T-helper 2 cell (primary cell): ENCODE measurements at places on chromosomes 6 and 20.

DNA sequence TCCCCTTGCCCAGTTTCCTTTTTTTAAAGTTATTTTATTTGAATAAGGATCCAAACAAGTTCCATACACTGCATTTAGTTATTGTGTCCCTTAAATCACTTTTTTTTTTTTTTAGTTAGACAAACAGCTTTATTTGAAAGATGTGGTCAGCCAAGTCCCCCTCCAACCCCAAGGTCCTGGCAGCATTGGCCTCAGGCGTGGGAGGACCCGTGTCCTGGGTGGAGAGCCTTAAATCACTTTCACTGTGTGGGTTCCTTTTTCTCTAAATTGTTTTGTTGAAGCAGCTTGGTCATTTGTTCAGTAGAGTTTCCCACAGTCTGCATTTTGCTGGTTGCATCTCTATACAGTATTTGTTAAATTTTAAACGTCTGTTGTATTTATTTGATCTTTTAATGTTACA is 5.2 kb upstream of the TBCC start:
- no peak for DNase-seq

- DNase-seq = no peak
These were observed 76.7 kb upstream of the SLC22A16 start for GRCh38 chr6:110552901-110553641.

GRCh38 chr6:5636210-5637030 is 370.3 kb downstream of the NRN1 start:
- DNase-seq = no peak

DNA sequence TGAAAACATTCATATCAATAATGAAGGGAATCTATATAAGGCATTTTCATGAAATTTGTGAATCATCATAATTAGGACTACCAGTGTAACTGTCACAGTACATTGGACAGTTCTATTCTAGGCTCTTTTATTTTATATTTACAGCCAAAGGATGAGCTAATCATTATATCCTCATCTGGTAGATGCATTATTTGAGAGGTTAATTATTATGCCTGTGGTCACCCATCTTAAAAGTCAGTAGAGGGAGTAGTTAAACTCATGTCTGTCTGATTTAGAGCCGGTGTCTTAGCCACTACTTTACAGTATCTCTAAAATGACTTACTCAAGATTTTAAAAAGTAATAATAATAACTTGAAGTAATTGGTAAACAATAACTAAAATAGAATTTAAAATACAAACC is 899.3 kb upstream of the MAP3K7 start:
- DNase-seq = no peak

DNA sequence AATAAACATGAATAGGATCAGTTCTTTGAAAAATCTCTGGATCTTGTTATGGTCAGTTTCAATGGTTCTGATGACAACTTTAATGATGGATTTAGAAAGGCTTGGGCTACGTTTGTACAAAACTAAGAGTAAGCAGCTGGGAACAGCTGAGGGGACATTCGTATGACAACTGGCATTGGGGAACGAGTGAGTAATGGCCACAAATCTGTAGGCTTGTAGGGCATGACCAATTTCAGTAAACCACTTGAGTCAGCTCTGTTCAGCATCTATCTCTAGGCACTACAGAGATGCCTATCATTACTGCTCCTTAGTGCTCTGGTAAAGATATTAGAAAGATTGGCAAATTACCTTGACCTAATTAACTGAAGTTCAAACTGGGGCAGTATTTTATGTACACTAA is 1375.6 kb downstream of the EPHA7 start:
- no peak for DNase-seq

DNA sequence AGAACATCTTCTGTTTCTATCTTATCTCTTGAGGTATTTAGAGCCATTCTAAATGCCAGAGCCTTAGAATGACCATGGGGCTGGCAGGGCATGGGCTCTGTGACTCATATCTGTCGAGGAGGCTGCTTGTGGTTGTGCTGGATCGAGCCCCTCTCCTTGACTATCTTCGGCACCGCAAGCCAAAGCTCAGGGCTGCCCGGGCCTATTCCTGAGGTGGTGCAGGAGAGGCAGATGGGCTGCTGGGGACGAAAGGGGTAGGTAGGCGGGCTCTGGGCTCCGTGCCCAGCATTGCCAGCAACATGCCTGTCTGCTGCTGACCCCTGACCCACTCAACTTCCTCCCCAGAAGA is 89.9 kb downstream of the NOL4L start:
- DNase-seq = no peak

DNA sequence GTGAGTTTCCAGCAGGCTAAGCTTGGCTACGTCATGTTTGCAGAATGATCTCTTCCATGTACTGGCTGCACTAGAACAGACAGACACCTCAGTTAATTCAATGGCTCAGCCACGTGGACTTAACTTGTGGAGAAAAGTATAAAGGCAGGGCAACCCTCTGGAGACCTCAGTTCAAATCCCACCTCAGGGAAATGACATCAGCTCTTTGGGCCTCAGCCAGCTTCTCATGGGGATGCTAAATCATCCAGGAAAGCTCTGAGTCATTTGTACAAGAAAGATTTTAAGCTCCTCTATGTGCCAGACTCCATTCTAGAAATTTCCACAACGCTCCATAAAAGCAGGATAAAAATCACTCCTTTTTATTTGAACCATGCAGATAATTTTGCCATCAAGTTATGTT is 128.5 kb upstream of the SALL4 start:
- no peak for DNase-seq

- no peak for DNase-seq
These were observed 130.8 kb downstream of the TPBG start for GRCh38 chr6:82494367-82494766.
